ENCODE measurements at places on chromosomes 12 and 14.

GRCh38 chr12:19139615-19140194 is 10.2 kb downstream of the PLEKHA5 start:
- DNase-seq = no peak

DNA sequence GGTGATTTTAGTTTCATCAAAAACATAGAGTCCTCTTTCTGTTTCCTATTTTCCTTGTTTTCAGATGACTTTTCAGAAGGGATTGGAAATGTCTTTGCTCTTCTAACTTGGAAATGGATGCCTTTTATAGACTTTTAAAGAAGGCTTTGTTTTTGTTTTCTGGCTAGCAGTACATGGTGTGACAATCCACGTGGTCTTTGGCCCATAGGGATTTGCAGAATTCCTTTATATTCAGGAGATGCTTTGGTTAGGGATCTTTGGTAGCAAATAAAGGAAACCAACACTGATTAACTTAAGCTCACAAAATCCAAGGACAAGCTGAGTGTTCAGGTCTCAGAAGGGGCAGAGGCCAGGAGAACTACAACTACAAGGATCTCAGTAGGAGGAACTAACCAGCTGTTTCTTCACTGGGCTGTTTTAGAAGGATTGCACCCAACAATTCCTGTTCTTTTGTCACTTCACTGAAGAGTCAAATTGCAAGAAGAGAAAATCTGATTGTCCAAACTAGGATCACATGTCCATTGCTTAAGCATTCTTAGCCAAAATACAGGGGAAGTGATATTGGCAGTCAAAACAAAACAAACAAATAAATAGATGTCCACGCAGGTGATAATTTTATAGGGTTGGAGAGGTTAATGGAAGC is 58.6 kb upstream of the MANSC4 start:
- DNase-seq = no peak

DNA sequence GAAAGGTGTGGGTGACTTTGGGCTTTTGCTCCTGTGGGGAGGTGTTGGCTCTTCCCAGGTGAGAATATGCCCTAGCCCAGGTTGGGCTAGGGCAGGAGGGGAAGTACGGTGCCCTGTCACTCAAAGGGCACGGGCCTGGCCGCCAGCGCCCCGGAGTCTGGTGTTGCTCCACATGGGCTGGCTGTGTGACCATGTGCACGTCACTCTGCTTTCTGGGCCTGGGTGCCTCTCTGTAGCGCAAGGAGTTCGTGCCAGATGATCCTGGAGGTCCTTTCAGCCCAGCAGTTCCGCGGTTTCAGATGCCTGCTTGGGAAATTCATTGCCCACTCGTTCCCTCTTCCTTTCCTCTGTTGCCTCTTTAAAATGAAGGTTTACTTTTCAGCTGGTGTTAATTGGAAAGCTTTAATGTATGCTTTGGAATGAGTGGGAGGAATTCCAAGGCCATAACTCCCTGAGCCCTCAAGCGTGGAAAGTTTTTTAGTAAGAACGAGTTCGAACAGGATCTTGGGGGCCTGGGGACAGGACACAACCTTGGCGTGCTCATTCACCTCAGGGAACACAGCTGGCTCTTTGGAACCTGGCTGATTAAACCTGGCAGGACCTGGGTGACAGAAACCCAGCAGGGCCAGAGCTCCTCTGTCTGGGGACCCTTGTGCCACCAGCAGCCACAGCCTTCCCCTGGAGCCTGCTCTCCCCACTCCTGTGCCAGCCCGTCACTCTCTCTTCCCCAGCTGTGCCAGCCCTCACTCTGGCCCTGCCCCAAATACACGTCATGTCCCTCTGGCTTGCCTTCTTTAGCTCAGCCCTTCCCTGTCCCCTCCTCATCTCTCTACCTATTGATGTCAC is 42.8 kb downstream of the TSPAN9 start:
- no peak for DNase-seq

DNA sequence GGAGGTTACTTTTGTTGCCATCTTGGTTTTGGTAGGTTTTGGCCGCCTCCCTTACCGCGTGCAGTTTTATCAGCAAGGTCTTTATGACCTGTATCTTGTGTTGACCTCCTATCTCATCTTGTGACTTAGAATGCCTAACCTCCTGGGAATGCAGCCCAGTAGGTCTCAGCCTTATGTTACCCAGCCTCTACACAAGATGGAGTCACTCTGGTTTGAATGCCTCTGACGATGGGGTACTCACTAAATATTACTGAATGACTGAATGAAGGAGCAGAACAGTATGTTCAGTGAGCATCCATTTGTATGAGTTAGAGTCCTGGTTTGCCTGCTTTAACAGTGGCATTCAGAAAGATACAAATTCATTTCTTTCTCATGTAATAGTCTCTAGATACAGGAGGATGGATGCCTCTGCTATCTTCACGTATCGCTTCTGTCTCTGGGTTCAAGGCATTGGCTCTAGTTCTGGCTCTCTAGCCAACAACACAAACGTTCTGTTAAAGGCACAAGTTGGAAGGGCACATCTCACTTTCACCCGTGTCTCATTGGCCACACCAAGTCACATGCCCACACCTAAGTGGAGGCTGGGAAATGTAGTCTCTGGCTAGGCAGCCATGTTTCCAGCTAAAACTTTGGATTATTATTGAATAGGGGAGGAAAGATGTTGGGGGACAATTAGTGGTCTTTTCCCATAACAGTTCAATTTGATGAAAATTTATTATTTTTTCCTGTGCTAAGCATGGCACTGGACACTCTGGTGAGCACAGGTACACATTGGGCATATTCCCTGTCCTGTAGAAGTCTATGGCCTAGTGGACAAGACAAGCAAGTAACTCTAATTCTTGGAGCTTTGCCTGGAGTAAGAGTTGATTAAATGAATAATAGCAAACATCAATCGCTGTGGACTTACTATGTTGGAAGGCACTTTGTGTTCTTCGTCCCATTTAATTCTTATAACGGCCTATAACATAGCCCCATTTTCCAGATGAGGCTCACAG is 75.2 kb upstream of the RPH3A start:
- DNase-seq = no peak

DNA sequence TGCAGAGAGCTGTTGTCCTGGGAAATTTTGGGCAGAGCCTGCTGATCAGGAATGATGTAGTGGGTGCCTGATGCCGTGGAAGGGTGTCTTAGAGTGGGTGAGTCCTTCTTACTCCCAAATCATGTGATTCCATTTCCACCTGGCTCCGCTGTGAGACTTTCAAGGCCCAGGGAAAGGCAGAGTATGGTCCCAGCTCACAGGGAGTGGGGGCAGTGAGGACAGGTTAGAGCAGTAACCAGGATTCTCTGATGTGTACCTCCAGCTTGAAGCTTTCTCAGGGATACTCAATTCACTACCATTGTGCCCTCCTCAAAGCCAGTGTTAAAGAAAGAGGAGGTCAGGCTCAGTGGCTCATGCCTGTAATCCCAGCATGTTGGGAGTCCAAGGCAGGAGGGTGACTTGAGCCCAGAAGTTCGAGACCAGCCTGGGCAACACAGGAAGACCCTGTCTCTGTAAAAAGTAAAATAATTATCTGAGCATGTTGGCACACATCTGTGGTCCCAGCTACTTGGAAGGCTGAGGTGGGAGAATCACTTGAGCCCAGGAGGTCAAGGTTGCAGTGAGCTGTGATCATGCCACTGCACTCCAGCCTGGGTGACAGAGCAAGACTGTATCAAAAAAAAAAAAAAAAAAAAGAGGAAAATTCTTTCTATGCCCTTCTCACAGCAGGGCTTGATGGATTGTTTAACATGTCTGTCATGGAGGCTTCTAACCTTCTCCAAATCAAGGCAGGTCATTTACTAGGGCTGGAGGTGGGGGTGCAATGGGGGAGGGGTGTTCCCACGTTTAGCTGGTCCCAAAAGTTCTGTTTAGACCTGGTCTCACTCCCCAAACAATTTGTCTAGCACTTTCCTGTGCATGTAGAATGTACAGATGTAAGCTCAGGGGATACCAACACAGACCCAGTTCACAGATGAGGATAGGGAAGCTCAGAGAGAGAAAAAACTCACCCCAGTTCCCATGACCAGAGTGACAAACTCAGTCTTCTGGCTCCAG is 12.5 kb upstream of the IQSEC3 start:
- no peak for DNase-seq

DNA sequence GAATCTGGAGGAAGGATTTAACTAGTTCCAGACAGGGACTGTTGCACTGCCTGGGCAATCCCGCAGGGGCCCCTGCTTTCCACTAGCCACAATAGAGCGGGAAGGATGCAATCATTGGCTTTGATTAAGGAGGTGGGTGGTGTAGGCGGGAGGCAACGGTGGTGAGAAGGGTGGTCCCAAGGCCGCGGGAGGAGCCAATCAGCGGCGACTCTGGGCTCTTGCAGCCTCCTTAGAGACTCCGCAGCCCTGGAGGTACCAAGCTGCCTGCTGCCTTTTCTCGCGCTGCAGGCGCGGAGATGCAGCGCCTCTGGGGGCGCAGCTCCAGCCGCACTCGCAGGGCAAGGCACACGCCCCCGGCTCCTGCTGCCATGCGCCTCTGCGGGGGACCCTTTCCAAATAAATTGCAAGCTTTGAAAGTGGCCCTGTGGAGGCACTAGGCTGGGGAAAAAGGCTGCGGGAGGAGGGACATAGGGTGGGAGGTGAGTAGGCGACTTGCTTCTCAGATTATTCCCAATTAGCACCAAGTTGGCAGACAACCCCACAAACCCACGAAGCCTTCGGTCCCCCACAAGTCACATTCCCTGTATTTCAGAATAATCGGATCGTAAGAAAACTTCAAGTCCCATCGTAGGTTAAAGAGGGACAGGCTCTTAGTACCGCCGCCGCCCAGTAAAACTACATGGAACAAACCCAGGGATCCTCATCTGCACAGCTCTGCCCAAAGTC is 858 bp upstream of the KCNA1 start:
- DNase-seq = peak; percentile 60

DNA sequence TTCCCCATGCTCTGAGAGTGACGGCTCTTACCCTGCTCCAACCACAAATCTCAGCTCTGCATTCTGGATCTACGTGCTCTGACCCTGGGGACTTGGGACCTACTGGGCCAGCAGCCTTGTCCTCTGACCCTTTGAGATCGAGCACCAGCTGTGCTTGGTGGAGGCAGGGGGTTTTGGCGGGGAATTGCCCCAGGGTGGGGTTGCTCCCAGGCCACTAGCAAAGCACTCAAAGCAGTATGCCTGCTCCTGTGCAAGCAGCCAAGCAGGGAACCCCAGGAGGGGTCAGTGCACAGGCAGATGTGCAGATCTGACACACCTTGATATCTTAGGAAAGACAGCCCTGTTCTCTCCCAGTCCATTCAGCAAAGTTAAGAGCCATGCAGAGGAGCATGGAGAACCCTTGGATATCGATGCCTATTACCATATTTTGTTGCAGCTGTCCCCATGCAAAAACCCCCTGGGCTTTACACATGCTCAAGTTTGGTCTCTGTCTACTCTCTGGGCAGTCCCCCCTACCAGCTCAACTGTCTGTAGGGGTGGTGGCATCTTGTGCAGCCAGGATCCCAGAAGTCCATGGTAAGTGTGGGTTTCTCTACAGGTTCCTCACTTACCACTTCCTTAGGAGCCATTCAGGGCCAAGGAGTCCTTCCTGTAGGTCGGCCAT is 319.0 kb downstream of the TMTC2 start:
- DNase-seq = no peak

DNA sequence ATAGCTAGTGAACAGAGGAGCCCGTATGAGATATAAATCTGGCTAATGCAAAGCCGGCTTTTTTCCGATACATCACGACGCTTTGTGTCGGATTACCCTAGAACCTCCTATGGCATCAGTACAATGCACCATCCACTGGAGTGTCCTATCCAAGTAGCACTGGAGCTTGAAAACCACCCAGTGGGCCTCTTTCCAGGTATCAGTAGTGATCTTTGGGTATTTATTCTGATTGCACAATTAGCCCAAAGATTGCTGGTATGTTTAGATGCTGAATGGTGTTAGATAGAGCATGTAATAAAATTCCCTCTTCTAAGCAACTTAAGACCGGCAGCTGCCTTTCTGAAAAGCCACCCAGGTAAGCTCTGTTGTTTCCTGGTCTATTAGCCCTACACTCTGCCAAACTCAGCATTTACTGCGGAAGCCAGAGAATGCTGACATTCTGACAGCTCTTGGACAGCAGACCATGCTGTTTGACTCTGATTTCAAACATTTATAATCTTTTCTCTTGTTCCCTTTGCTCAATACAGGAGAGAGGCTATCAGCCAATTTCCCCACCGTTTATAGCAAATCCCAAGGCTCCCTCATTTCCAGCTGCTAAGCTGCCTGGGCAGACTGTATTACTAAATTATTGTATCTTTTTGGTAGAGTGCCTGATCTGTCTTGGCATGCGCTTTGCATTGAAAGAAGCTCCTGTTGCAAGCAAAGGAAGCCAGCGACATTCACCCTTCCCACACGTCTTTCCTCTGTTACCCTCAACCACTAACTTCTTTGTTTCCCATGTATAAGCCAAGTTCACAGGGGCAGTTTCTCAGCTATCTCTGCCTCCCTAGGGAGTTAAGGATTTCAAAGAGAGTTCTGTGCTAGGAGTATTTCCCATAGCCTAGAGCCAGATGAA is 388.3 kb upstream of the GARIN6 start:
- DNase-seq = no peak

- DNase-seq = no peak
These were observed 12.6 kb upstream of the ABHD12B start for GRCh38 chr14:50859296-50859624.

DNA sequence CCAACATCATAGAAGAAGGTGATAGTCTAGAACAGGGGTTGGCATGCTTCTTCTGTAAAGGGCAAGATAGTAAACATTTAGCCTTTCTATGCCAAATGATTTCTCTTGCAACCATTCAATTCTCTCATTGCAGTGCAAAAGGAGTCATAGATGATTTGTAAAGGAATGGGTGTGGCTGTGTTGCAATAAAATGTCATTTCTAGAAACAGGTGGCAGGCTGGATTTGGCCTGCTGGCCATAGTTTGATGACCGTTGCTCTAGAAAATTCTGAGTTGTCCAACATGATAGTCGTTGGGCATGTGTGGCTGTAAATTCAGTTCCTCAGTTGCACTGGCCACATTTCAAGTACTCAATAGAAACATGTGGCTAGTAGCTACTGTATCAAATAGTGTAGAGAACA is 21.7 kb downstream of the SMCO2 start:
- DNase-seq = no peak

DNA sequence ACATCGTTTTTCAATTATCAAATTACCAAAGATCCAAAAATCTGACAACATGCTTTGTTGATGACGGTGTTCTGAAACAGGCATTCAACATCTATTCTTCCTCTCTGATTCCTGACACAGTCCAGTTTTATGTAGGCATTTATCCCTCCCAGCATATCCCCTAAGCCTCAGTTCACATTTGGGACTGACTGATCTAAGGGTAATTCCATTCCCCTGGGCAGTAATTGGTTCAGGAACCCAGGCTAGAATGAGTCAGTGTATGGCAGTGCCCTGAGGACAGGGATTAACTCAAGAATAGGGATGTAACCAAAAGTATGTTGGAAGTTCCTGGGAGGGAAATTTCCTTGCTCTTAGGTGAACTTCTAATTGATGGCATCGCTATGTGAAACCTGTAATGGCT is 10.3 kb upstream of the PCNX1 start:
- no peak for DNase-seq

Data from hematopoietic multipotent progenitor cell (in vitro differentiated cells).